GF-D8 (cell line): ENCODE measurements at places on chromosomes 1 and 21.

- DNase-seq = no peak
These were observed 4.6 kb downstream of the NTRK1 start for GRCh38 chr1:156865258-156865657.

DNA sequence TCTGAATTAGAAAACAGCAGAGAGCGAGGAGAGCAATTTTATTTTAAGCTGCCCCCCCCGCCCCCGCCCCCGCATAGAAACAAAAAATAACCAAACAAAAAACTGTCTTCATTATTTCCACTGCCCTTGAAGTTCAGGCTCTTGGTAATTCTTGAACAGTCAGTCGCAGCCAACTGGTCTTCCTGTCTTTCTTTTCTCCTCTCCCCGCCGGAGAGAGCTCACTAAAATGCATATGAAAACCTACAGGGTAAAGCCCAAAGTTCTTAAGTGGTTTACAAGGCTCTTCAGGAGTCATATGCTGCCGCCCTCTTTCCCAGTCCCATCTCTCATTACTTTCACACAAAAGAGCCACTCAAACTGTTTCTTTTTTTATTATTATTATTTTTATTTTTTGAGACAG lies 1.1 kb upstream of the ANKRD35 start:
- DNase-seq = no peak

GRCh38 chr21:23131177-23131576 lies 2133.0 kb downstream of the NCAM2 start:
- no peak for DNase-seq

GRCh38 chr1:21568809-21569385 lies 59.7 kb downstream of the ALPL start:
- no peak for DNase-seq

DNA sequence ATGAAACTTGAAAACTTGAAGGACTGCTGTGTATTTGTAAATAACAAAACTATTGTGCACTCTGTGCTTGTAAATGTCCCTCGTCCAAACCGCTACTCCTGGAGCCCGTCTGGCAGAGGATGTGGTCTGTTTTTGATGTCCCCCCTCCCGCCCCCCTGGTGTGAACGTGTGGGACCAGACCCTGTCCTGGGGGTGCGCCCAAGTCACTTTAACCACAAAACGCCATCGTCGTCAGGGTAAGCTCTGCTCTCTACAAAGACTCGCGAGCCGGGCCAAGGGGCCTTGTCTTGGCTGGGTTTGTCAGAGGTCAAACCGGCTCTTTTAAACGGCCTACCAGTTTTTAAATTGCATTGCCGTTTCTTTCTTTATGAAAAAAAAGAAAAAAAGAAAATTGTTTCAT lies 87.4 kb upstream of the TMEM51 start:
- DNase-seq = no peak

- DNase-seq = no peak
These were observed 309.6 kb downstream of the PRDM2 start for GRCh38 chr1:14009582-14009981.

- no peak for DNase-seq
These were observed 119.3 kb downstream of the LYPLAL1 start for GRCh38 chr1:219292999-219293398.

DNA sequence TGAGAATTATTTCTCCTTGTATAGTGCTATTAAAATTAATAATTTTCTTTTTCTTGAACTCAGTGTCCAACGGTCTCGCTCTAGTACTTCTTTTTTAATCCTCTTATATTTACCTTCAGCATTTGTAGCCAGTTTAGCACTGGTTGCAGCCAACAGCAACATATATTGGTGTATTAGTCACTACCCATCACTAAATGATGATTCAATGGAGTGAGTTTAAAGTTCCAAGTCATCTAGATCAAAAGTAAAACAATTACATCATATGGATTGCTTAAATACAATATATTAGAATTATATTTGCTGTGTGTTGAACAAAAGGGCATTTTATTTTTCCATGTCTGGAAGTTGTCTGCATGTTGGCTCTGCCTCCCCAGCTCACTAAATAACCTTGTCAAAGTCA lies 591.8 kb downstream of the ADGRL2 start:
- no peak for DNase-seq

DNA sequence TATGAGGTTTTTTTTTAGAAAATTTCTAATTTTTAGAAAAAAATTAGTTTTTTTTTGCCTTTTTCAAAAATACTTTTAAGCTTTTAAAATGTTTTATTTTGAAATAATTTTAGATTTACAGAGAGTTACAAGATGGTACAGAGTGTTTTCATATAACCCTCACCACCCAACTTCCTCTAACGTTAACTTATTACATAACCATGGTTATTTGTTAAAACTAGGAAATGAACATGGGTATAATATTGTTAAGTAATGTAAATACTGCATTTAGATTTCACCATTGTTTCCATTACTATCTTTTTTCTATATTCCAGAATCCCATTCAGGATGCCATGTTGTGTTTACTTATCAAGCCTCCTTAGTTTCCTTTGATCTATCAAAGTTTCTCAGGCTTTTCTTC lies 45.2 kb upstream of the ST6GALNAC3 start:
- no peak for DNase-seq

DNA sequence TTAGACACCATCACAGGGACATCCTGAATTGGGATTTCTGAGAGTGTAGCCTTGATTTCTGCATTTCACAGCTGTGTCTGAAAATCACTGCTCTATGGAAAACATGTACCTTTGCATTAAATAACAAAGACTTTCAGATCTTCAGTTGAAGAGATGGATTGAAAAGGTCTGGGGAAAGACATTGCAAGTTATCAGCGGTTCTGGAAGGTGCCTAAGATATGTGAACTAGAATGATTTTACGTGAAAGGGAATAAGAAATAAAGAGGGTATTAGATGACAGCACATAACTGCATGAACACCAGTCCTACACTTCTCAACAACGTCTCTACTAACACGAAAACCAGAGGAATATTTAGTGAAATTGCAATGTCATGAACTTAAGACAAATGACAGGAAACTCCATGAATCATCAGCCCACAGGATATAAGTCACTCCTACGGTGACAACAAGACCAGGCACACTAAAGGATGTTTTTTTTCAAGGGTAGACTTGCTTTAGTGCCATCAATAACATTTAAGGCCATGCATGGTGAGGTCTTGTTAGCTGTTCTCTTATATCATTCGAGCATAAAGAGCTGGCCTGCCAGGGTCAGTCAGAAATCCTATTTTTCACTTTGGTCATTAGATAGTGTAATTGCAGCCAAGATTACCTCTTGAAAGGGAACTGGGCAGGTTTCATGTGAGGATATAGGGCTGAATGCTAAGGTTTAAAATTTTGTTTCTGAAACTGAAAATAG lies 283.1 kb downstream of the GRIK1 start:
- DNase-seq = peak; percentile 58

DNA sequence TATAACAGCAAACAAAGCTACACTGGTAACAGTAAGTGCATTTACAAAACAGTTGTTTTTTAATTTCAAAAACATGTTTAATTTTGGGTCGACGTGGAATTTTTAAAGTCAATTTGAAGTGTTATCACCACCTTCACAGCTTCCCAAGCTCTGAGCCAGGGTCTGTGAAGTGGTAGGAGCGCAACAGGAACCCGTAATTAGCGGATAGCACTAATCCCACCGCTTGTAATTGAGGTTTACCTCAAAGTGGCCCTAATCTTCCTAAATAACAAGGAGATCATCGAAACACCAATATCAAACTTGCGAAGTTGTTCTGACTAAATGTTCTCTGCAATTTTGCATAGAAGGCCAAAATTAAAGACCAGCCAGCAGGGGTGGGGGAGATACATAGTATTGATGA lies 18.8 kb downstream of the LBR start:
- no peak for DNase-seq

DNA sequence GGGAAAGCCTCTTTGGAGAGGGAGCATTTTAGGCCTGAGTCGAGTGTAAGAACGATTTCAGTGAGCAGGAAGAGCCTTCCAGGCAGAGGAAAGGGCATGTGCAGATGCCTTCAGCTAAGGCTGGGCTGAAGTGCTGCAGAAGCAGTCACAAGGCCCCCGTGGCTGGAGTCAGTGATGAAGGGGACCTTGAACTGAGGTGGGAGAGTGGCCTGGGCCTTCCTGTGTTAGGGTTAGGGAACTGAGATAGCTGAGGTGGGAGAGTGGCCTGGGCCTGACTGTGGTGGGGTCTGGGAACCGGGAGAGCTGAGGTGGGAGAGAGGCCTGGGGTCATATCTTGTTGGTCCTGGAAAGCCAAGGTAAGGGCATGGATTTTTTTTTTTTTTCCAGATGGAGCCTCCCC lies 50.9 kb upstream of the ETV3 start:
- no peak for DNase-seq

DNA sequence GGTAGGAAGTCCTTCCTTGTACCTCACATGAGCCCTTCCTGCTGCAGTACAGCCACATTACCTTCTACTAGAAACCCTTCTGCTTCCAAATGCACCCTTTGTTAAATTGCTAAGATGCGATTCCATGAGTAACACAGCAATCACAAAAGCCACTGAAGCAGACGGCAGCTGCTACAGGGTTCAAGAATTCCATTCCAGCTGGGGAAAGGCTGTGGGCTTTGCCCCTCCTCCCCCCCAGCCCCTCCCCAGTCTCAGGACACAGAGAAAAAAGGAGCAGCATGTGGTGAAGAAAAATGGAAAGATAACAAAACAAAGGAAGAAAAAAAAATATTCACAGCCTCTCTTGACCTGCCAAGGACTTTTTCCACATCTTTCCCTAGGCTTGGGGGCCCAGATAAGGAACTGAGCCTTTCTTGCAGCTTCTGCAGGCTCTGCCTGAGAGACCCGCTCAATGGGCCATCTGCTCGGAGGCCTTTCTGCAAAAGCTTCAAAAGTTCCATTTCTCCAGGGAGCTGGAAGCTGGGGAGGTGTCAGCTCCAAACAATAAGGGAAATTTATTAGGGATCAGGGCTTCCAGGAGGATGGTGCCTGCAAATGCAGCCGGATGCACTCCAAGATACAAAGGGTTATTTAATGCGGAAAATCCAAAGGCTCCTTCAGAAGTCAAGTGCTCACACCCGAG lies 72.1 kb downstream of the SYT2 start:
- no peak for DNase-seq

- DNase-seq = no peak
These were observed 31.8 kb upstream of the PLD5 start for GRCh38 chr1:242556276-242556675.

DNA sequence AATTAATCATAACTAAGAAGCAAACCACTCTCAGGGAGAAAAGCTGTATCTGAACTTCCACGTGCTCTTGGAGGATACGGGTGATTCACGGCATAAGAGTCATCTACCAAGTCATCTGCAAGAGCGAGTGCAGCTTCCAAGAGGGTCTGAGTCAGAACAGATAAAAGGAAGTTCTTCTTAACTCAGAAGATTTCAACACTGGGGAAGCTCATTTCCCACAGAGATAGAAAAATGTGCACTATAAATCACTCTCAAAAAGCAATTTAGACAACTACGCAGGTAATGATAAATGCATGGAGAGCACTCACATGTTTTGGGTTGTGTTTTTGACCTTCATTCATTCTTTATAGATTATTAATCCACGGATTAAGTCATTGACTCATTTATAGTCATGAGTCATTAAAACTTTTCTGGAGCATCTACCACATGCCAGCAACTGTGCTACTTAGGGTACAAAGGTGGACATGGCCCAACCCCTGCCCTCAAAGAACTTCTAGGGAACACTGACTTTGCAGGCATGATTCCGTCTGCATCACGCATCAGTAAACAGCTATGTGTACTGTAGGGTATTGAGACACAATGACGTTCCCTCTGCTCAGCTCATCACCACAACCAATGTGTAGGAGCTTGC lies 20.8 kb downstream of the KCNJ15 start:
- peak; percentile 21 for DNase-seq

DNA sequence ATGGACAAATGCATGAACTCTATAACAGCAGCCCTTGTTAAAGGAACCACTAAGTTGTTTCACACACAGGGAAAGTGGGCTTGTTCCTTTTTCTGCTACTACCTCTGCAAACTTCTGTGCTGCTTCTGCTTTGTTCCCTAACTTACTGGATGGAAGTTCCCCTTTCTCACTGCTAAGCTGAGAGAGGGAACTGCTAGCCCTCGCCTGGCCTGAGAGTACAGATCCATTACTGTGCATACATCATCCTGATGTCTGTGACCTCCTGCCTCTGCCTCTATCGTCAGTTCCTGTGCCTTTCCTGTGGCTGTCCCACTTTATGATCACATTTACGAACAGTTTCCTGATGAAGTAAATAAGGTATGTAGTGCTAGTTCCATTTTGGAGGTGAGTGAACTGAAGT lies 3.5 kb downstream of the GNAT2 start:
- peak; percentile 92 for DNase-seq

GRCh38 chr1:233725423-233725822 lies 111.5 kb downstream of the KCNK1 start:
- no peak for DNase-seq

DNA sequence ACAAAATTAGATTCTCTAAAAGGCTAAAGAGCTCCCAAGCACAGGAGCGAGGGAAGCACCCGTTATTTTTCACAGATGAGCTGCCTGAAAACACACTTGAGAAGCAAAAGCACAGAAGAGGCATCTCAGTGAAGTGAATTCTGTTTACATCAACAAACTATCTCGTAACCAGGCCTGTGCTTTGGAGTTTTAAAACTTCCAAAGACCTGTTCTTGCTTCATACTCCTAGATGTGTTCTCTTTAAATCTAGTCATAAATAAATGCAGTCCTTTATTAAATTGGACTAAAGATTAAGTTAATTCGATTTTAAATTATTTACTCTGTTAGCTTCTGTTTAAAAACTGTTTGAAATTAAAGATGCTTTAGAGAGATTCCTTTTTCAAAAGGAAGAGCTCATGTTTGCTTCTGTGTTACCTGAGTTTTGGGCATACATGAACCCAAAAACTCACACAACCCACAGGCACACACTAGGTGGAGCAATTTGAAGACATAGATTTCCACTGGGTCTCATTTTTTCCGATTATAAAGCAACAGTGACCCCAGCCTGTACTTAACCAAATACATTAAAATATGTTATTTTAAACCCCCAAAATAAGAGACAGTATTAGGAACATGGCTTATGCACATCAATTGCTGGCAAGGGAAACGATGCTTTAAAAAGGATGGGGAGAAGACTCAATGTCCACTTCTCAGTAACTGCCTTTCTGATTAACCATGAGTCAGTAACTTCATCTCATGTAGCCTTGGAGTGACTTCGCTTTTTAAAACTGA lies 648.2 kb downstream of the SMYD3 start:
- DNase-seq = no peak

- DNase-seq = no peak
These were observed 49.0 kb downstream of the MAP10 start for GRCh38 chr1:232853994-232854797.

GRCh38 chr1:170354246-170354645 lies 177.7 kb upstream of the GORAB start:
- no peak for DNase-seq

DNA sequence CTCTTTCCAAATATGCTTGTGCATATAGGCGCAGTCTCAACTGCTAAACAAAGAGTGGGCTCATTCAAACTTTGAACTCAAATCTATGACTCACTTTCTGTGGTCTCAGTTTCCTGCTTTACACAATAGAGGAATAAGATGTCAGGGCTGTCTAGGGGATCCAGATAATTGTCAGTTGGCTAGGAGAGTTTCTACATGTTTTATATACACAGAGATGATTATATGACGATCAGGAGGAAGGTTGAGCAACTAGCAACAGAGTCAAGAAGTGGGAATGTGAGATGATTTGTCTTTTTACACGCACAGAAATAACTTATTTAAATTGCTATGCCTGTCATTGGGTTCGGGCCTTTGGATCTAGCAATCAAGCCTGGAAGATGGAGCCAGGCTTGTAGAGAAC lies 299.4 kb upstream of the LYPLAL1 start:
- peak; percentile 43 for DNase-seq
